ENCODE measurements at places on chromosomes 1 and 21.

- H3K4me1 ChIP-seq = no peaks in the 10 kb centered on the region
- peak; percentile 65 for DNase-seq
- H3K27me3 ChIP-seq = no peaks in the 10 kb centered on the region
- no peaks in the 10 kb centered on the region for H3K36me3 ChIP-seq
These were observed 22.9 kb downstream of the TSHB start for GRCh38 chr1:115052454-115053083.

- no peak overlapping the region for H3K27ac ChIP-seq
- H3K4me1 ChIP-seq = peaks cover 31% of the 10 kb centered on the region
- DNase-seq = no peak
- no peaks in the 10 kb centered on the region for H3K27me3 ChIP-seq
- H3K36me3 ChIP-seq = peaks cover 36% of the 10 kb centered on the region
These were observed 142.3 kb downstream of the VPS13D start for GRCh38 chr1:12372180-12372579.

- no peaks in the 10 kb centered on the region for H3K27me3 ChIP-seq
- no peak for DNase-seq
- H3K27ac ChIP-seq = no peak overlapping the region
- peaks cover 5% of the 10 kb centered on the region for H3K36me3 ChIP-seq
- H3K4me1 ChIP-seq = peaks cover 4% of the 10 kb centered on the region
- H3K4me3 ChIP-seq = no peak overlapping the region
These were observed 999.8 kb upstream of the NCAM2 start for GRCh38 chr21:19998453-19998852.

- no peak for DNase-seq
- H3K36me3 ChIP-seq = no peaks in the 10 kb centered on the region
- no peak overlapping the region for H3K4me3 ChIP-seq
- H3K4me1 ChIP-seq = peaks cover 4% of the 10 kb centered on the region
These were observed 81.9 kb upstream of the NR5A2 start for GRCh38 chr1:199945591-199945990.

DNA sequence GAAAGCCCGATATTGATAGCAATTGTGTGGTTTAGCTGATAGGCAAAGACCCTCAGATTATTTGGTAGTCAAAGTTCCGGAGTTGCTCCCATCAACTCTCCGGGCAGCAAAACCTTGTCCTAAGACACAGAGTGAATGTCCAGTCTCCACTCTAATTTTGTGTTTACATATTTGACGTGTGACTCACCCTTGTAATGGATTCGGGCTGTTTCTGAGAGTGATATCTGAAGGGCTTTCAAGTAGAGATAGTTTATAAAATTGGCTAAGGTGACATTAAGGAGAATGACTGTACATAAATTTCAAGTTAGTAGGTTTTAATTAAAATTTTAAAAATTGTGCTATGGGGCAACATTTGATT is 154.2 kb downstream of the CNIH3 start:
- no peaks in the 10 kb centered on the region for H3K4me1 ChIP-seq
- H3K27ac ChIP-seq = no peak overlapping the region
- peaks cover 14% of the 10 kb centered on the region for H3K27me3 ChIP-seq
- DNase-seq = no peak

DNA sequence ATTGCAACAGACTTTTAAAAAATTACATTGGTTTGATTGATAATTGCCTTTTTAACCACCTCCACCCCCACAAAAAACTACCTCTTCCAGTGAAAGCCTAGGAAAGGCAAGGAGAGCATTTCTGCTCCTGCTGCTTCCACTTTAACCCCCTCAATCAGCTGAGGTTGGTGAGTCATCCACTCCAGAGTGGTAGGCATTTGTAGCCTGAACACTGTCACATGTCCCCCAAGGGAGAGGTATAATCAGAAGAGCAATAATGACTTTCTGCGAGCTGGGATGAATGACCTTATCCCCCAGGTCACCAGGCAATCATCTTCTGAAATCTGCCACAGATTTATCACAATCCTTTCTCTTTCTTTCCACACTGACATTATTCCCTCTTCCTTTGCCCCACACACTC is 126.6 kb upstream of the CAMK1G start:
- H3K27me3 ChIP-seq = peaks cover 6% of the 10 kb centered on the region
- peak overlapping the region; percentile 0 for H3K27ac ChIP-seq
- H3K36me3 ChIP-seq = no peaks in the 10 kb centered on the region
- no peak for DNase-seq
- H3K4me3 ChIP-seq = no peak overlapping the region

DNA sequence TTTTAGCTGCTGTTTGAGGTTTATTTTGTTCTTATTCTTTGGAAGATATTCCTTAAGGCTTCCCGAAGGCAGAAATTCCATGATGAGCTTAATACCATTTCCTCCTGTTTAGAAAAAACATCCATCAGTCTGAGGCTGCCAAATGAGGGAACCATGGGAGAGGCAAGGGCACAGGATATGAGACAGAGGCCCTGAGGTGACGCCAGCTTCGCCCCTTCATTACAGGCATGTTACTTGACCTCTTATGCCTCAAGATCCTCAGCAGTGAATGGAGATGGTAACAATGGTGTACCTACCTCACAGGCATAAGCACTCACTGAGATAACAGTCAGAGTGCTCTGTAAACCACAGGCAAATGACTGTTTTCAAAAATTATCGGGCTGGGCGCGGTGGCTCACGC is 93.6 kb downstream of the RAVER2 start:
- peaks cover 2% of the 10 kb centered on the region for H3K27me3 ChIP-seq
- no peak overlapping the region for H3K4me3 ChIP-seq
- no peak for DNase-seq
- H3K36me3 ChIP-seq = peaks cover 38% of the 10 kb centered on the region
- peaks cover 48% of the 10 kb centered on the region for H3K4me1 ChIP-seq

- H3K27ac ChIP-seq = no peak overlapping the region
- no peak overlapping the region for H3K4me3 ChIP-seq
- H3K4me1 ChIP-seq = peaks cover 5% of the 10 kb centered on the region
- H3K36me3 ChIP-seq = no peaks in the 10 kb centered on the region
- no peak for DNase-seq
- no peaks in the 10 kb centered on the region for H3K27me3 ChIP-seq
These were observed 225.3 kb downstream of the VAV3 start for GRCh38 chr1:107739651-107740050.

GRCh38 chr1:34850382-34850781 is 9.2 kb downstream of the SMIM12 start:
- H3K27ac ChIP-seq = no peak overlapping the region
- peaks cover 3% of the 10 kb centered on the region for H3K27me3 ChIP-seq
- H3K36me3 ChIP-seq = peaks cover 24% of the 10 kb centered on the region
- peaks cover 19% of the 10 kb centered on the region for H3K4me1 ChIP-seq

- DNase-seq = no peak
- peak overlapping the region; percentile 98 for H3K27ac ChIP-seq
- H3K4me1 ChIP-seq = peaks cover 46% of the 10 kb centered on the region
- H3K4me3 ChIP-seq = peak overlapping the region; percentile 92
- H3K27me3 ChIP-seq = peaks cover 2% of the 10 kb centered on the region
These were observed 868 bp downstream of the ZBTB40 start for GRCh38 chr1:22452481-22452957.

DNA sequence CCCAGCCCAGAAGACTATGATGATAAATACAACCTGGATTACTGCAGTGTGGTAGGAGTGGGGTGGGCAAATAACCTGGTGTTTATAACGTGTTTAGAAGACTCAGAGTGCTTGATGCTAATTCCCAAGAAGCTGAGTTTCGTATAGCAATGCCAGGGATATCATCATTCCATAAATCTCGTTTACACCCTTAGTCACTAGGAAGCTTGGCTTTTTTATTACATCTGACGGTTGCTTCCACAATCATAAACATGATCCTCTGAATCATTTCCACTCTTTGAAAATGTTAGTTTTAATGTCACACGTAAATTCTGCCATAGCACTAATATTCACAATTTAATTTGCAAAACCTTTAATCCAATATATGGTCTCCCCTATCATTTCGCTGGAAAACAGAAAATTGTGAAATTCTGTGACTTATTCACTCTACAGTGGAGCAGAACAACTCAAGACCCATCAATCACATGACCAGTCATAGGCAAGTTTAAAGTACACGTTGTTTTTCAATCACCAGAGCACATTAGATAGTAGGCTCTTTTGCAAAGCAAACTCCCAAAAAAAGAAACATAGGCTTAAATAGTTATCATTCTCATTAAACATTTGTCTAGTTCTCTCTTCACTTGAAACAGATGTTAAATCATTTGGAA is 321.0 kb downstream of the LTN1 start:
- peaks cover 8% of the 10 kb centered on the region for H3K27me3 ChIP-seq
- no peak overlapping the region for H3K27ac ChIP-seq
- no peak for DNase-seq
- H3K4me1 ChIP-seq = peaks cover 7% of the 10 kb centered on the region

DNA sequence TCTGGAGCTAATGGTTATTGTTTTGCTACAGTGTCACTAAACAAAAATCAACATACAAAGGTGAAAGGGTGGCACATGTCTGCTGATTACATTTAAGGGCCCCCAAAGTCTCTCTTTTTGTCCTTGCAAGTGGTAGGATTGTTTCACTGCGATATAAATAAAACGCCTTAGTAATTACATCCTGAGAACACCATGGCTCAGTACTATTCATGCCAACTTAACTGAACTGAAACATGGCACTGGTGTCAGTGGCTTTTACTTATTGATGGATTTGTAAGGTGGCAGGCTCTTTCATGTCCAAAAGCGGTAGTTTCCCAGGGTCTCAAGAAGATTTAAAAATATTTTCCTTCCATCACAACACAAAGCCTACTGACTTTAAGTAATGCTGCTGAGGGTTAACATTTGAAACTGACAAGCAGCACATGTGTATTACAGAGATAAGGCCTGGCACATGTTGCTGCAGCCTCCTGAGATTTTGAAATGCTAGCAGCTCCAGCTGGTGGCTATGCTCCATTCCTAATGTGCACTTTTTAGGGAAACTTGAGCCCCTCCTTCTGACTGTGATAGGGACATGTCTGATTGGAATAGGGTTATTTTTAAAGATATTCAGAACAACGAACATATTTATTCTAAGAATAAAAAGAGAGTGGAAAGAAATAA is 86.8 kb downstream of the ATP1B1 start:
- no peaks in the 10 kb centered on the region for H3K27me3 ChIP-seq
- no peak overlapping the region for H3K27ac ChIP-seq
- H3K4me3 ChIP-seq = no peak overlapping the region
- peaks cover 18% of the 10 kb centered on the region for H3K36me3 ChIP-seq
- peaks cover 4% of the 10 kb centered on the region for H3K4me1 ChIP-seq
- DNase-seq = no peak

DNA sequence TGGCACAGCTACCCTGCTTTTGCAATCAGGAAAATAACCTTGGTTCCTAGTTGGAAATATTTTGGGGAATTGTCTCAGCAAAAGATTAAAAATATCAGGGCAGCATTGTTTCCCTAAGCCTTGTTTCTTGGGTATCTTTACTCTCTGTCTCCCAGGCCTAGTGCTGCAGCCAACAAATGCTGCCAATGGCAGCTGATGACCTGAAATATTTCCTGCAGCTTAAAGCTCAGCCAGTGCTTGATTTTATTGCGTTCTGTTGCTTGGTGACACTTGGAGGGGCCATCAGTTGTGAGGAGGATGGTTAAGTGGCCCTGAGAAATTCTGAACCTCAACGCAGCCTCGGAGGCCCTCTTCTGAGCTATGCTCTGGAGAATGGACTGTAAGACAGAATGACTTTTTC is 59.4 kb upstream of the B3GALT5 start:
- no peak overlapping the region for H3K4me3 ChIP-seq
- peaks cover 13% of the 10 kb centered on the region for H3K27me3 ChIP-seq
- no peak overlapping the region for H3K27ac ChIP-seq

GRCh38 chr1:230112782-230113181 is 45.7 kb downstream of the GALNT2 start:
- no peaks in the 10 kb centered on the region for H3K27me3 ChIP-seq
- peaks cover 22% of the 10 kb centered on the region for H3K36me3 ChIP-seq
- H3K4me3 ChIP-seq = no peak overlapping the region
- DNase-seq = no peak

DNA sequence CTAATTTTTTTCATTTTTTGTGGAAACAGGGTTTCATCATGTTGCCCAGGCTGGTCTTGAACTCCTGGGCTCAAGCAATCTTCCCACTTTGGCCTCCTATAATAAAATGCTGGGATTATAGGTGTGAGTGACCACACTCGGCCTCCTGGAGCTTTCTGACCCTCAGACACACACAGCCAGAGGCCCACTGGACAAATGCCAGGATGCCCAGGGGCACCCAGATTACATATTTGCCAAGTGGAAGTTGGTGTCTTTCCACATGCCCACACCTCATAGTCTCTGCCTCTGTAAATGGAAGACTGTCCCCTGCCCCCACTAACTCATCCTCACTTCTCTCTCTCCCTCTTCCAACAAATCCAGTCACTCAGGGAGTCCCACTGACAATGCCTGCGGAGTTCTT is 63.4 kb upstream of the LRP8 start:
- H3K4me3 ChIP-seq = no peak overlapping the region
- no peaks in the 10 kb centered on the region for H3K36me3 ChIP-seq
- no peak for DNase-seq
- H3K4me1 ChIP-seq = peaks cover 47% of the 10 kb centered on the region

DNA sequence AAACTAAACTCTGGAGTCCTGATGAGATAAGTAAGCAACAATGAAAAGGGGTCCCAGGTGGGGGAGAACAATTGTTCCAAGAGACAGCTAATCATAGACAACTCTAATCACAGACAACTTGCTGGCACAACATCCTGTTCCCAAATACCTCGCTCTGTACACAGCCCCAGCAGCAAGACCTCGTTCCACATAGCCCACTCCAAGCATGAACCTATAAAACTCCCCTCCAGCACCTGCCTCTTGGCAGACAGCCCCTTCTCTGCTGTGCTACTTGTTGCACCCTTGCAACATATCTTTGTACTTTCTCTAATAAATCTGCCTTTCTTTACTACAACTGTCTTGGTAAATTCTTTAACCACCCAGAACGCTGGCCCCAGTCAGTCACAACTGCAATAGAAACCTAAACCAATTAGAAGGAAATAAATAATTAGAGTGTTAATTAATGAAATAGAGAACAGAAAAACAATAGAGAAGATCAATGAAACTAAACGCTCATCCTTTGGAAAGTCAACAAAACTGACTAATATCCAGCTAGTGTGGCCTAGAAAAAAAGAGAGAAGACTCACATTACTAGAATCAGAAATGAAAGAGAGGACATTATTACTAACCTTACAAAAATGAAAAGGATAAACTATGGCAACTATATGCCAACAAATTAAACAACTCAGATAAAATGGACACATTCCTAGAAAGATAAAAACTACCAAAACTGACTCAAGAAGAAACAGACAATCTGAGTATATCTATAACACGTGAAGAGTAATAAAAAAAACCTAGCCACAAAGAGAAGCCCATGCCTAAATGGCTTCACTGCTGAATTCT is 36.1 kb downstream of the LRRC40 start:
- H3K27me3 ChIP-seq = no peaks in the 10 kb centered on the region
- peaks cover 30% of the 10 kb centered on the region for H3K36me3 ChIP-seq
- no peak overlapping the region for H3K4me3 ChIP-seq
- no peaks in the 10 kb centered on the region for H3K4me1 ChIP-seq
- H3K27ac ChIP-seq = no peak overlapping the region

DNA sequence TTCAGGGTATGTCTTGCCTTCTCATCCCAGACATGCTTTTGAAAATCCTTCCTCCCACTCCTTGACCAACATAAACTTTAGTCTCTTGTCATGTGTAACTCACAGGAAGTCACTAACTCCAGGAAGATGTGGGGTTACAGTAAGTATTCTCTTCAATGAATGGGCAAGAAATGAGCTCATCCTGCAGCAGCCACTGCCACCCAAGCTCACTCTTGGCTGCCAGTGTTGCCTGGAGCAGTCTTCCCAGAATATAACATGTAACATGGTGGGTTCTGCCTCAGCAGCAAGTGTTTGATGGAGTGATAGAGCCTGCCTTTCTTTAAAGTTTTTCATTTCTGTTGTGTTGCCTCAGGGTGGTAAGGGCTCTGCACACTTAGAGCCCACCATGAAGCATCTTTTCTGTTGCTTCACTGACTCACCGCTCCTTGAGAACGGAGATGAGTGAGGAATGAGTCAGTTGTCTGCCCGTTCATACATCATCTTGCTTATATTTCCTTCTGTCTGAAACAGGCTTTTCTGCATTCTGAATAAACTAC is 187.0 kb downstream of the TPR start:
- no peaks in the 10 kb centered on the region for H3K27me3 ChIP-seq
- no peak for DNase-seq
- peak overlapping the region; percentile 44 for H3K27ac ChIP-seq
- H3K36me3 ChIP-seq = peaks cover 59% of the 10 kb centered on the region
